ENCODE measurements at places on chromosomes 3 and 15.
A peak's percentile ranks its signal among the peaks of the same experiment; 100 is the strongest.

- no peak for DNase-seq
These were observed 96.8 kb upstream of the ROBO2 start for GRCh38 chr3:76943058-76943457.

- DNase-seq, result no peak
These were observed 9.3 kb upstream of the SRP14 start for GRCh38 chr15:40048211-40048792.

- DNase-seq, result no peak
These were observed 349.4 kb upstream of the SEMA6D start for GRCh38 chr15:47367726-47368390.

DNA sequence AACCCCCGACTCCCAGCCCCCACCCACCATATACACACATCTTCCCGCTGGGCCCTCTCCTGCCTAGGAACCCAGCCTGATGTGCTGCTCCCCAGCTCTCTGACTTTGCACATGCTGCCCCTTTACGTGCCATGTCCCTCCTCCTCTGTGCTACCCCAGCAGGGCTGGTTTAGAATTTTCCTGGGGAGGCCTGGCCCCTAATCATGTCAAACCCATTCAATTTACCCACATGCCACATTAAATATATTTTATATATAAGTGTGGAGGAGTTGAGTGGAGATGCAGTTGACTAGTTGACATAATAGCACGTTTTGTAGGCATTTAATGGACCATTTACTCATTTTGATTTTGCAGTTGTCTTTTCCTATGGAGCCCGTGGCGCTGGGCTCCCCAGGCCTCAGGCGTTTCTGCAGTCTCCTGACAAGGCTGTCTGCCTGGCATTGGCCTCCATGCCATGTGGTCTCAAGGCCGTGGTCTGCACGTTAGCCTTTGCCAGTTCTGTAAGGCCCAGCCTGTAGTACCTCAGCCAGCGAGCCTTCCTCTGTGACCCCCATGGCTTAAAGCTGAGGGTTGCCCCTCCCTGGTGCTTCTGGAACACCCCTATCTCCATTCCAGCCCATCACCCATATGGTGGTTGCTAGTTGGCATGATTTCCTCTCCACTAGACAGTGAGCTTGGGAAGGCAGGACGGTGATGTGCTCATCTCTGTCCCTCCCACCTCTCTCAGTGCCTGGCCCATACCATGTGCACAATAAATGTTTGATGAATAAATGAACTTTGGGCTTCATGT lies 155.8 kb downstream of the TLE3 start:
- DNase-seq, result no peak

GRCh38 chr3:65035246-65035645 lies 347.4 kb upstream of the ADAMTS9 start:
- DNase-seq, result no peak

GRCh38 chr3:144556392-144556791 lies 584.8 kb downstream of the DIPK2A start:
- no peak for DNase-seq

DNA sequence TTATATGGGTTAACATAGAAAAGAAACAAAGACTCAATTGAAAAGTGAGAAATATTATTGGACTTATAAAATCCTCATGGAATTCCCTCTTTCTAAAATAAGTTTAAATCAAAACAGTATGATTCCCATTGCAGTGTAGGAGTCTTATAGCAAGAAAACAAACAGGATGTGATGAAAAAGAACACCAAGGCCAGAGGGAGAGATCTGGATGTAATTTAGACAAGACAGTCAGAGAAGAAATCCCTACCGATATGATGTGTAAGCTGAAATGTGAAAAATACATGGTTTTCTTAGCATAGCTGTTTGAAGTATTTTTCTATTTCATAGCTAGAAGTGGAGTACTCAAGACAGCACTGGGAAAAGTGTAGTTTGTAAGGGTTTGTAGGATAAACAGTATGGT lies 521.5 kb downstream of the RSL24D1 start:
- DNase-seq, result no peak

GRCh38 chr15:67130673-67131601 lies 65.5 kb downstream of the SMAD3 start:
- no peak for DNase-seq

- DNase-seq, result no peak
These were observed 84.1 kb downstream of the ABHD5 start for GRCh38 chr3:43774799-43775198.

DNA sequence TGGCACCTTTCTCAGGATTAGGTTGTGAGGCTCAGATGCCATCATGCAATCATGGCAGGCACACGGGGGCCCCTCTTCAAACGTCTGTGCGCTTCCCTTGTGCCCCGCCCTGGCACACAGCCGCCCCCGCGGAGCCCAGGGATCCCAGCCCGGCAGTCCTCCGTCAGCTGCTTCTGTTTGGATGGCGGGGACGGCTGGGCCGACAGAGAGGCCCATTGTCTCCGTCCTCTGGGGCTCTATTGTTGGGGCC lies 849 bp upstream of the HDAC11 start:
- peak; percentile 68 for DNase-seq

Data from lower lobe of right lung (tissue), 2 donors.